ENCODE measurements at places on chromosomes 6 and 20.

DNA sequence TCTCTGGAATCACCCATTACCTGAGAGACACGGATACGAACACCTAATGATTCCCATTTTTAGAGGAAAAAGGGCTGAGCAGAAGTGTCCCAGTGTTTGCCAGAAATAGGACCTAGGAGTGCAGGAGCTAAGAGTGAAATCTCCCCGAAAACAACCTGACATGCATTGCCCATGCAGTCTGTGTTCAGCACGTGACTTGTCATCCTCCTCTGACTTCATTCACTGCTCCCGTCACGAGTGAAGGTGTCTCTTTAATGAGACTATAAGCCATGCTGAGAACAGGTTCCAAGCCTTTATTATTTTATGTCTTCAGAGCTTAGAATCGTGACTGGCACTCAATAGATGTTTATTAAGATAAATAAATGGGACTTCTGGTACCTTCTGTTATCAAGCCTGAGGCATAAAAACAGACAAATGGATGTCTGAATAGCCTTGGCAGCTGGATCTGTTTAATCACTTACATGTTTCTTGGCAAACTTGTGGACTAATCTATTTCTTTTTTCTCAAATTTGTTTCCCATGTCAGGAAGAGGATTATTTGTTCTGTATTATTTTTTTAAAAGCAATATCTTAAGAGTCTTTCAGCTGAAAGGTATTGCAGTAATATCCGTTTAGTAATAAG is 3.7 kb upstream of the MLIP start:
- DNase-seq: no peak

- DNase-seq: no peak
Measured at GRCh38 chr6:3929281-3929798, 80.2 kb downstream of the FAM50B start.

GRCh38 chr6:113691260-113691656 is 165.9 kb upstream of the MARCKS start:
- no peak for DNase-seq

- DNase-seq: no peak
Measured at GRCh38 chr6:30612213-30612612, 4.8 kb downstream of the PPP1R10 start.

- DNase-seq: peak; percentile 95
Measured at GRCh38 chr6:28865401-28866204, 58.2 kb downstream of the TRIM27 start.

DNA sequence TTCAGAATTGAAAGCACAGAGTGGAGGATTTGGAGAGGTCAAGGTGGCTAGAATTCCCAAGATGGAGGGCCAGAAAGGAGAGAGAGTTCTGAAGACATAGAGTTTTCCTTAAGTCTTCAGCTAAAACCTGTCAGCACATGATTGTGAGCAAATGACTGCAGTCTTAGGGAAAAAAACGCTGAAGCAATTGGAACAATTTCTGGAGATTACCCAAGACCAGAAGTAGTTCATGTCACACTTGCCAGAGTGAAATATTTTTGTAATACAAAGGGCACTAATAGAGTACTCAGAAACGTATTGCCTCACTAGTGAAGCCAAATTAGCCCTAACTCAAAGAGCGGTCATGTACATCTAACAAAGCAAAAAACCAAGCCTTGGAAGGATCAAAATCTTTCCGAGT is 541.3 kb upstream of the MARCKS start:
- no peak for DNase-seq

DNA sequence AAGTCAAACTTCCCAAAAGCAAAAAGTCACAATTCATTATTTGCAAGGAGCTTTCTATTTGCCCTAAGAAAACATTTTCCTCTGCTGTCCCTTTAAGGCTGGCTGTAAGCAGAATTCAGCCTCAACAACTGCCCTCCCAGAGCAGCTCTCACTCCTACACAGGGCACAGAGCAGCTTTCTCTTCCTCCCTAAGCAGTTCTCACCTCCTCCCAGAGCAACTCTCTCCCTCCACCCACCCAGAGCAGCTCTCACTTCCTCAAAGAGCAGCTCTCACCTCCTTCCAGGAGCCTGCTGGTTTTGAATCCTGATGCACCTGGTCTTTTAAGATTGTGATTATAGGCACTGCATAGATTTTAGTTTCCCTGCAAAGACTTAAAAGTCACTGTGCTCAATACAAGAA is 120.6 kb upstream of the TMEM181 start:
- no peak for DNase-seq

DNA sequence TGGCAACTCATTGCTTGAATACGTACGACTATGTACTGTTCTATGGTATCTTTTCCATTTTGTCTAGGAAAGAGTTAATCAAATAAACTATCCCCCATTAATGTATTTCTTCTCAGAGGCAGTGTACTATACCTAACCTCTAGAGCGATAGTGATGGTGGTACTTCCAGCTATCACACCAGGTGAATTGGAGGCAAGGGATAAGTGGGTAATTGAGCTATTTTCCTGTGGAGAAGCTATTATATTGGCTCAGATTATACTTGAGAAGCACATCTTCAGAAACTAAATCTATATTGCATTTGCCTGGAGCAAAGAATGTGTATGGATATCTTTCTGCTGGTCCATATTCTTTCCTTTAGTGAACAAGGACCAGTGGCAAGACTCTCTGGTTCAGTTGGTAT is 430.7 kb upstream of the KHDRBS2 start:
- DNase-seq: no peak

DNA sequence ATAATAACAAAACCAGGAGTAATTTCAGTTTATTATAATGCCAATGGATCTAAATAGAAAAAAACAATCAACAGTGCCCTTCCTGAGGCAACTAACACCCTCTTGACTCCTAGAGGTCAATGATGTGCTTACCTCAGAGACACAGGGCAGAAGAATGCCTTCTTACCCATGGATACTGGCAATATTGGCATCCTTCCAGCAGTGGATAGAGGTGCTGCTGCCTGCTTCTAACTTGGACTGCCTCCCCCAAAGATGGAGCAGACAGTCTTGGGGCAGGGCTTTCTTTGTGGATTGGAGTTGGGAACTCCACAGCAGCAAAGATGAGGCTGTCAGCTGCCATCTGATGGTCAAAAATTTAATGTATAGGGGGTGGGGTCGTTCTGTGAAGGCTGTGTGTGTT is 78.7 kb downstream of the AK9 start:
- no peak for DNase-seq

- no peak for DNase-seq
Measured at GRCh38 chr20:59146780-59147565, 16.6 kb upstream of the ZNF831 start.

GRCh38 chr6:1705183-1705582 is 95.5 kb downstream of the FOXC1 start:
- DNase-seq: no peak

DNA sequence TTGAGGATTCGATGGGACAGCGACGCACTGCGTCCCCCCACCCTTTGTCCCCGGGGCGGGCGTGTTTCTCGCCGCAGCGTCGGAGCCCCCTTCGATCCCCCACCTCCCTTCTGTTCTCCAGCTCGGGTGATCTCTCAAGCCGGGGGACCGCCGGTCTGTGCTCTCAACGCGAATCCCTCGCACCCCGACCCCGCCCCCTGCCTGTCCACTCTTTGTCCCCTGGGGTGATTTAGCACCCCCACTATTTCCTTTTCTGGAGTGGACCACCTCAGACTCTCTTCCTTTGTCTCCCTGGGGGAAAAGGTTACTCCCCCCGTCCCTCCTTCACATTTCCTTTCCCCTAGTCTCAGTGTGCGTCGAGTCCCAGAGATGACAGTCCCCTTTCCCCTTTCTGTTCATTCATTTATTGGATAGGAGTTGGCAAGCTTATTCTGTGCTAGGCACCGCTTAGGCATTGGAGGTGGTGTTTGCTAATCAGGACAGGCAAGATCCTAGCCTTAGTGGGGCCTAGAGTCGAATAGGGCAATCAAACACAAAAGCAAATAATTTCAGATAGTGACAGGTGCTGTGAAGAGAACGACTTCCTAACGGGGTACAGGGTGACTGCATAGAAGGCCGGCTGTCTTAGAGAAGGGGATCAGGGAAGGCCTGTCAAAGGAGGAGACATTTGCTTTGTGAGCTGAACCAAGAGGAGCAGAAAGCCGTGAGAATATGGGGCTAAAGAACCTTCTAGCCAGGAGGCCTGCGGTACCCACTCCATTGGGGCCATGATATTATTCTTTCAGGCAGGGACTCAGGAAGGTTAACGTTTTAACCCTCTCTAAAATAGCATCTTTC is 741 bp downstream of the PTPN1 start:
- DNase-seq: no peak

DNA sequence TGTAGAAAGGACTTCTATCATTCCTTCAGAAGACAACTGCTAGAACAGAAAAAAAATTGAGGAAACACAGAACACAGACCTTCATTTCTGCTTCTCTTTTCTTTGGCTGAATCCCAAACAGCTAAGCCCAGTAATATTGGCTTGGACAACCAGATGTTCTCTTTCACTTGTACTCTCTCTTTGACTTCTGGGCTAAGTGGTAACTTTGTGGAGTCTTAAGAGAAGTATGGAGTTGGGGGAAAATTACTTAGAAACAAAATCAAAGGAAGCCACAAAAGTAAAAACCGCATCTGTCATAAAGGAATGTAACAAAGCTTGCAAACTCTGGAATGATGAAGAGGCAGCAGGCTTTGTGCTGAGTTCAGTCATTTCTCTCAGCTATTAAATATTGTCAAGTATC is 587.5 kb downstream of the CBLN4 start:
- DNase-seq: no peak

DNA sequence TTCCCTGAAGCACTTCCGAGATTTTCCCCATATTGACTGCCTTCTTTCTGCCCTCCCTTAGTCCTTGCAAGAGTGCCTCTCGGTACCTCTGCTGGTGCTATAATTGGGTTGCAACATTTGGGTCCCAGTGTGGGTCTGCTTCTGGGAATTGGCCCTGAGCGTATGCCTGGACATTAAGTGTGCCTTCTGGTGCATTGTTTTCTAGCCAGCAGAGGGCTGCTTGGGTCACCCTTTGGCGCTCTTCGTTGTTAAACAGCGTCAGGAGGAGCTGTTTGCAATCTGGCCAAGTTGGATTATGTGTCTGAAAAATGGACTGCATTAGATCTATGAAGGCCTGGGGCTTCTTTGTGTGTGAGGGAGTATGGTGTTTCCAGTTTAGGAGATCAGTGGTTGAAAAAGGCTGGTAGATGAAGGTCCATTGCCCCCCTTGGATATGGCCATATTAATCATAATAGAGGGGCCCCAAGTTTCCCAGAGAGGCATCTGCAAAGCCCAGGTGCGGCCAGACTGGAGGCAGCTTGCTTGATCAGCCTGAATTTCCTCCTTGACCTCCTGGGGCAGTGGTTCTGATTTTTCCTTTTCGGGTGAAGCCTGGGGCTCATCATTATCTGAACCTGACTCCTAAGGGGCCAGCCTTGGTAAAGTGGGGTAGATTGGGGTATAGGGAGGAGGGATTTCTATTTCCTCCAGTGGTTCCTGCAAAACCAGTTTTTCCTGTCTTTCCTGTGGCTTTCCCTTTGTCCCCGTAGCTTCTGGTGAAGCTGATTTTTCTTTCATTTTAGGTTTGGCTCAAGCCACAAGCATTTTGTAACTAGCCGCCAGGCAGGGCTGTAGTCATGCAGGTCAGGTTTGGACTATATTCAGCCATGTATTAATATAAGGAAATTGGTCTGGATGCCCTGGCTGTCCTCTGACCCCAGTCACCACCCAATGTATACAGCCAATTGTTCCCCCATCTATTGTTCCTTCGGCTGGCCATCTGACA is 85.4 kb upstream of the GPR6 start:
- DNase-seq: no peak

GRCh38 chr20:62248890-62249560 is 10.7 kb downstream of the OSBPL2 start:
- DNase-seq: no peak

DNA sequence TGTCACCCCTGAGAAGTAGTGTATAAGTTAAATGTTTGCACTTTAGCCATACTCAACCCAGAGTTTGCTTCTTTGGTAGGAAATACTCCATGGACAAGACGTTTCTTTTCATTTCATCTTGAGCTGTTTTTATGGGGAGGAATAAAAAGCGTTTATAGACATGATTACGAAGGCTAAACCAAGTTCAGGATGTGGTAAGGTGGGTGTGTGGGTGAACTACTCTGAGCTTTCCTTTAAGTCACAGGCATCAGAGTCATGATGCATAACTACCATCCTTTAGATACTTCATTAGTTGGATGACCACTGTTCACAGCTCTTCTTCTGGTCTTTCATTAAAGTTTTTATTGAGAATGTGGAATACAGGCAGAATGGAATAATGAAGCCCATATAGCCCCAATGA is 48.9 kb downstream of the EBF4 start:
- DNase-seq: no peak

GRCh38 chr6:156582509-156582992 is 194.6 kb upstream of the ARID1B start:
- peak; percentile 74 for DNase-seq

- DNase-seq: no peak
Measured at GRCh38 chr20:59526242-59527225, 77.8 kb upstream of the PHACTR3 start.

- DNase-seq: no peak
Measured at GRCh38 chr6:130206479-130206878, 16.3 kb downstream of the SAMD3 start.

GRCh38 chr6:42963855-42964605 is 3.5 kb downstream of the GNMT start:
- no peak for DNase-seq

DNA sequence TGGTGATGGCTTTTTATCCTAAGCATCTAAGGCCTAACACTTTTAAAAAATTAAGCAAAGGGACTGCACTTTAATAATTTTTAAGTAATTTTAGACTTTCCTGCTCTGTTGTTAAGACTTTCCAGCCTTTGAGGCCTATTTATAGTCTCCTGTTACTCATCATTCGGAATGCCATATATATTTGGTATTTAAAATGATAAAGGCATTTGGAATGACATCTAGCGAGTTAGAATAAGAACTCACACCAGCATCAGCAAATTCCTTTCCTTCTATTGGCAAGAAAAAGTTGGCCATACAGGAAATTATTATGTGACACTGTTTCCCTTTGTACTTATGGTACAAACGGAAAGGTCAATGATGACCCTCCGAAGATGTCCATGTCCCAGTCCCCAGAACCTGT is 88.1 kb upstream of the STMND1 start:
- DNase-seq: no peak

- no peak for DNase-seq
Measured at GRCh38 chr20:15077733-15078250, 740.4 kb upstream of the FLRT3 start.

Measured in SW480 (cell line).